Stromal cell of bone marrow (primary cell): ENCODE measurements at places on chromosomes 13 and 19.

DNA sequence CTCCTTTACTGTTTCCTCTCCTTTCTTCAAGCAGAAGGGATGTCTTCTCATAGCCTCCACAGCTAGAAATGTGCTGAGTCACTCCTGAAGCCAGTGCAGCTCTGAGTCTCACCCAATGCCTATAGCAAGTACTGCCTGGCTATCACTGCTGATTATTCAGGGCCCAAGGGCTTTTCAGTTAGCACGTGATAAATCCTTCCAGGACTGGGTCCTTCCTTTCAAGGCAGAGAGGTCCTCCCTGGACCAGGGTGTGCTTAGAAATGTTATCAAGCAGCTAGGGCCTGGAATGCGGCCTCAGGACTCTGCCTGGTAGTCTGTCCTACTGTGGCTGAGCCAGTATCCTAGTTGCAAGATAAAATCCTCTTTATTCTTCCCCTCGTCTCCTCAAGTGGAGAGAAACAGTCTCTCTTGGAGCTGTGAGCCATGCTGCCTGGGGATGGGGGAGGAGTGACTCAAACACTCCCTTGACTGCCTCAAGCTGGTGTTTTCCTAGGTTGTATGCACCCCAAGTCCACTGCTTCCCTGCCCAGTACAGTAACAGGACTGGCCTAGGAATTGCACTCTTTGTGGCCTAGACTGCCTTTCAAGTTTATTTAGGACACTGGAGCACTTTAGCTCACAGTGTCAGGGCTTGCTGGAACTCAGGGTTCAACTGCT, 198.7 kb upstream of the SERP2 start:
- DNase-seq: peak; percentile 25

- no peak for DNase-seq
These were observed 64.8 kb upstream of the KCTD15 start for GRCh38 chr19:33731881-33732280.

- DNase-seq: no peak
These were observed 155.5 kb downstream of the FGF9 start for GRCh38 chr13:21826214-21827015.

GRCh38 chr19:5120833-5121232, 151.9 kb downstream of the KDM4B start:
- DNase-seq: no peak

DNA sequence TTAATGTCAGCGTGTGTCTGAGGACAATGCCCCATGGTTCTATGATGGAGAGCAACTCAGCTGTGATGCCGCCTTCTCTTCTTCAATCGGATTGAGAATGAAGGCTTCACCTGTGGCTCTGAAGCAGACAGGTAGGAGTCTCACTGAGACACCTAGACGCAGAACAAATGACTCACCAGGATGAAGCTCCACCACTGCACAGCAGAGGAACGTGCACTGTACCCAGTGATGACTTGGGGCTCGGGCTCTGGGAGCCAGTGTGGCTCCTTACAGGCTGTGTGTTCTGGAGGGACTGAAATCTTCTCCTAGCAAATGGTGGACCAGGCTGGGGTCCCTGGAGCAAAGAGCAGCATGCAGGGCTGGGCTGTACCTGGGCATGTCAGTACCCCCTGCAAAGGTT, 44.0 kb downstream of the CCDC70 start:
- DNase-seq: no peak

- DNase-seq: no peak
These were observed 12.6 kb downstream of the GPATCH1 start for GRCh38 chr19:33093420-33094210.

DNA sequence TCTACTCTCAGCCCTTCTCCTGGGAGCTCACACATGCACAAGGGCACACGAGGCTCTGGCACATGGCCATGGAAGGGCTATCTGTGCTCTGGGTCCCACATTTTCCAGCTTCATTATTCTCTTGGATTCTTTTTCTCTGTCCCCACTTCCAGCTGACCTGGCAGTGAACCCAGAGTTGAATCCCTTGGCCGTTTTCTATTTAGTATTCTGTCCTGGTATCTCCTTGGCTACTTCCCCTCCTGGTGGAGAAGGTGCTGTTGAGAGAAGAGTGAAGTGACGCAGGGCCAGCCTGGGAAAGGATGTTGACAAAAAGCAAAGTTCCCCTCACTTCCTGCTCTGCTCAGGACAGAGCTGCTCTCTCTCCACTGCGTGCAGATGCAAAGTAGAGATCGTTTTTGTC, 303.1 kb downstream of the IRS2 start:
- DNase-seq: no peak

DNA sequence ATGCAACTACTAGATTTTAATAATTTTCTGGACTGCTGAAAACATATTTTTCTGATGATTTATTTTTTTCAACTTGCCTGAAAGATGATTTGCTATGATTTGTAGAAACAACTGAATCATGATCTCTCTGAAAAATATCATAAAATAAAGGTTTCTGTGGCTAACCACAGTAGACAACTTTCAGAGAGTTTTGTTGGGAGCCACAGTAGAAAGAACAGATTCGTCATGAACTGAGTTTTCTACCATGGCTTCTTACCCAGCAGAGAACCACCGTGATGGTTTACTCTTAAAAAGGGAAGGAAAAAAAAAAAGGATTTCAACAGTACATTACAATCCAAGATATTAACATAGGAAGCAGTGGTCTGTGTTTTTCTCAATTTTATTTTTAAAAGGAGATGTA, 18.0 kb downstream of the ZAR1L start:
- no peak for DNase-seq

- DNase-seq: no peak
These were observed 1229.0 kb downstream of the PCDH9 start for GRCh38 chr13:66001140-66001539.

DNA sequence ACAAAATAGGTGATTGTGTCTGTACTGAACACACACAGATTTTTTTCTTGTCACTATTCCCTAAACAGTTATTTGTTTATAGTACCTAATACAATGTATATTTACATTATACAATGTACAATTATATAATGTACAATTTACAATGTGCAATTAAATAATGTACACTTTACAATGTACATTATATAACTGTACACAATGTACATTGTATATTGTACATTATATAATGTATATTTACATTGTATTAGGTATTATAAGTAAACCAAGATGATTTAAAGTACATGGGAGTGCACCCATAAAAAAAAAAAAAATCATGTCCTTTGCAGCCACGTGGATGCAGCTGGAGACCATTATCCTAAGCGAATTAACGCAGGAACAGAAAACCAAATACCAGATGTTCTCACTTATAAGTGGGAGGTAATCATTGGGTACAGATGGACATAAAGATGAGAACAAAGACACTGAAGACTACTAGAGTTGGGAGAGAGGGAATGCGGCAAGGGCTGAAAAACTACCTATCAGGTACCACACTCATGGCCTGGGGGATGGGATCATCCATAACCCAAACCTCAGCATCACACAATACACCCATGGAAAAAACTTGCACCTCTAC, 68.1 kb downstream of the ABCC4 start:
- DNase-seq: no peak

DNA sequence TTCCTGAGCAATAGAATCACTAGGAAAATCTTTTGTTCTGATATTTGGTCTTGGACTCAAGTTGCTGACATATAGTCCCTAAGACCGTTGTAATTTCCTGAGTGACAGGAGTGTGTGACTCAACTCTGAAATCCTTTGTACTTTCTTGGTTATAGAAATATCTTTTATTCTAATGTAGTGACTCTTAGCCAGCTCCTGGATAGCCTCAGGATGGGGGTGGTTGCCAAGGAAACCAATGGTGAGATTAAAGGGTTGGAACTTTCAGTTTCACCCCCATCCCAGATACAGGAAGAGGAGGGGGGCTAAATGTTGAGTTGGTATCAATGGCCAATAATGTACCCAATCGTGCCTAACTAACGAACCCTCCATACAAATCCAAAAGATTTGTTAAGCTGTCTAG, 41.8 kb downstream of the MBD3L2B start:
- no peak for DNase-seq

DNA sequence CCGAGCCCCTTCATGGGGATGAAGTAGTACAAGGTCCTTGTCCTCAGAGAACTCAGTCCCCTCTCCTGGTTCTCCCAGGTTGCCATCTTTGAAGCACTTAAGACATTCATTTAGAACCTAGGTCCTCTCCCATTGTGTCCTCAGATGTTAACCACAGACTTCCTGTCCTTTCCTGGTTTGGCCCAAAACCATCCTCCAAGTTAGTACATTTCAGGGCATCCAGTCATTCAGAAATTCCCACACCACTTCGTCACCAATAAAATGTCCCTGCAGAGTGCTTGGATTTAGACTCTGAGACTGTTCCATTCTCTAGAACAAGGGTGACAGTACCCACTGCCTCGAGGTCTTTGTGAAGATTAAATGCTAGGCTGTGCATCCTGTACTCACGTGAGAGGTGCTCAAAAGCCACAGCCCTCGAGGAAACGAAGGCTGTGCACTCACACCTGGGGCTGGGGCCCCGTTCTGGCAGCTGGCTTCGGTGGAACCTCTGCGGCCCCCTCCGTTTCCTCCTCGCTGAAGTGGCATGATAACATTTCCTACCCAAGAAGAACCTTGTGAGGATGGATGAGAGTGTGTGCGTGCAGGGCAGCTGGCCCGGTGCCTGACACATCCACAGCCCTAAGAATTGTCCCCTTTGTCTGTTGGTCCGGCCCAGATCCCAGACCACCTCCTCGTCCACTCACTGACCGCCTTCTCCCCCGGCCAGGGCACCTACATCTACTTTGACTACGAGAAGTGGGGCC, 4.7 kb downstream of the LENG1 start:
- DNase-seq: no peak

DNA sequence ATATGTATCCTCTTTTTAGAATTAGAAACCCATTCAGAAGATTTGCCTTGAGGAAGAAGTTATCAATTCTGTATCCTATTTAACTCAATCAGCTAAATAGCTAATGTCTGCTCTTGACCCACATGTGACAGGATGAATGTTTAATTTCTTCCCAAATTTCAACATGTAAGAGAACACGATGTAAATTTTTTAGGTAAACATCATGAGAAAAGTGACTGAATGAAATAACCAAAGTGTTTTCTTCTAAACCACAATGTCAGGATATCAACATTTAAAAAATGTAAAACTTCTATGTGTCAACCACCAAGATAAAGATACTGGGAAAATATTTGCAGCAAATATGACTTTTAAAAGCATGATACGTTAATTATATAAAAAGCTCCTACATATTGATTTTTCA, 302.4 kb downstream of the DCT start:
- DNase-seq: no peak

- no peak for DNase-seq
These were observed 737 bp upstream of the ZNF181 start for GRCh38 chr19:34733266-34733745.

- DNase-seq: peak; percentile 33
These were observed 124.2 kb downstream of the TBC1D4 start for GRCh38 chr13:75357576-75358289.

DNA sequence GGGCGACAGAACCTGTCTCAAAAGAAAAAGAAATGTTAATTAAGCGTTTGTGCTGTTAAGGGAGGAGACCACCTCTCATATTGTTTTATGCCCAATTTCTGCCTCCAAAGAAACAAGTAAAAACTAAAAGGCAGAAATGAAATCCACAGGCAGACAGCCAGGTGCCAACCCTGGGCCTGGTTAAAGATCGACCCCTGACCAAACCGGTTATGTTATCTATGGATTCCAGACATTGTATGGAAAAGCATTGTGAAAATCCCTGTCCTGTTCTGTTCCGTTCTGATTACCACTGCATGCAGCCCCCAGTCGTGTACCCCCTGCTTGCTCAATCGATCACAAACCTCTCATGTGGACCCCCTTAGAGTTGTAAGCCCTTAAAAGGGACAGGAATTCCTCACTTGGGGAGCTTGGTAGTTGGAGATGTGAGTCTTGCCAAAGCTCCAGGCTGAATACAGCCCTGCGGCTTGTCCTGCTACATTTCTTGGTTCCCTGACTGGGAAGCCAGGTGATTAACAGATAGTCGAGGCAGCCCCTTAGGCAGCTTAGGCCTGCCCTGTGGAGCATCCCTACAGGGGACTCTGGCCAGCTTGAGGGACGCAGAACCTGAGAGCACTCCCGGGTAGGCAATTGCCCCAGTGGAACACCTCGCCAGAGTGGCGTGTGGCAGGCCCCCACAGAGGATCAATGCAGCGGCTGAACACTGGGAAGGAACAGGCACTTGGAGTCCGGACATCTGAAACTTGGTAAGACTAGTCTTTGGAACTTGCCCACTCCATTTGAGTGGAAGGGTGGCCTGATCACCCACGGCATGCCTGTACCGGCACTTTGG, 748 bp upstream of the ZNF552 start:
- DNase-seq: no peak

DNA sequence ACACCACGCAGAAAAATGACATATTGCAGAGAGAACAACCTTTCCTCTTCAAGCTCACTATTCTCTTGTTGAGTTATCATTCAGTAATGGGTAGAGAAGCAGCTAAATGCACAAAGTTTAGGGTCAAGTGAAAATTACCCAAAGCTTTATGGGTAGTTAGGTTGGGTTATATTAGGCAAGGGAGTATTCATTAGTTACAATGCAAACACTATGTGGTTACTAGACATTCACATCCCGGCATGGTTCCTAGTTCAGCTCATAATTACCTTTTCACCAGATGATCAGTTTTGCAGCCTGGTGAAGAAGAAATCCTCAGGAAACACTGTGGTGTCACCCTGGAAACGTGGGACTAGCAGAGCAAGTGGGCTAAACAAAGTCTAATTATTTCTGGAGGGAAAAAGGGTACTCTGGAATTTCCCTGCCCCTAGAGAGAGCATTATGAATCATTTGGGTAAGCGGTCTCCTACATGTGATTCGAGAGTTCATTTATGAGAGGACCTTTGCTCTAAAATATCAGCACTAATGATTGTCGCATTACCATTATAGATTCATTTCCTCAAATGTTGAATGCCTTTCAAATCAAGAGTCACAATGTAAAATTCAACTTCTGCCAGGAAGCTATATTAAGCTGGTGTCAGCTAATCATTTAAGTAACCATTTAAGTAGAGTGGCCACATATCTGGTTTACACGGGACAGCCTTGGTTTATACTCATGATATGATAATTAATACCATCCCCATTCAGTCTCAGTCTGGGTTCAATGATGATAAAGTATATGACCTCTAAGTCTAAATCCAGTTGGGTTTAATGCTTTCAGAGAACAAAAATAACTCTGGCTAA, 1208.0 kb downstream of the DIAPH3 start:
- DNase-seq: no peak

DNA sequence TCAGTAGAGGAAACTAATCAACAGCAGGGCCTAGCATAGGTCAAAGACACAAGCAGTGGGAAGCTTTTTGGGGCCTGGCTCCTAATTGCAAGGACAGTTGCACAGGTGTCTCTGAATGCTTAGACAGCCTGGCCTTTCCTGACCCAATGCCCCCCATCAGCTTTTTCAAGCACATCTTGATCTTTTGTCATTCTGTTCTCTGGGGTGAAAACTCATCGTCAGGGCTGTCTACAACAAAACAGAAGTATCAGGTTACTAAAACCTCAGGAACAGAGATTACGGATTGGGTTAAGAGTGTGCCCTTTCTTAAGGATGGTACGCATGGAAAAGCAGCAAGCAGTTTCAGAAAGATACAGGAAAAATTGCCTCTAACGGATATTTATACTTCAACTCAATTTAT, 8.3 kb upstream of the ZNF254 start:
- DNase-seq: no peak

- DNase-seq: no peak
These were observed 305.2 kb upstream of the ZNF507 start for GRCh38 chr19:32040236-32040635.
